SK-MEL-5 (cell line): ENCODE measurements at places on chromosomes 2 and 18.

DNA sequence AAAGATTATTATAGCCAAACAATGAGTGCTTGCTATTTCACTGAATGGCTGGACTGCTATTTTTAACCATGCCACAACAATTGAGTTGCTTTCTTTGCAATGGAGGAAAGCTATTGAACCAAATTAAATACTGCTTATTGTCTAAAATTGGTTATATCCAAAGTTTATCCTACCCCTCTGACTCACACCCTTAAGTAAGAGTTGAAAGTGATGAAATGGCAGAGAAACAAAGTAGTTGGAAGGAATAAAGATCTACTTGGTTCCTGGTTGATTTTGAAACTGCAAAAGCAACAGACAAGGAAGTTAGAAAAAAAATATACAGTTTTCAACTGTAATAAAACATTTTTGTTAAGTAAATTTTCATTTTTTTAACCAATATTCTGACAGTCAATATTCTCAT, 47.5 kb downstream of the EML4 start:
- no peak for DNase-seq

- peak; percentile 77 for DNase-seq
Observed at GRCh38 chr18:23259701-23260681, 124.7 kb downstream of the CABLES1 start.

DNA sequence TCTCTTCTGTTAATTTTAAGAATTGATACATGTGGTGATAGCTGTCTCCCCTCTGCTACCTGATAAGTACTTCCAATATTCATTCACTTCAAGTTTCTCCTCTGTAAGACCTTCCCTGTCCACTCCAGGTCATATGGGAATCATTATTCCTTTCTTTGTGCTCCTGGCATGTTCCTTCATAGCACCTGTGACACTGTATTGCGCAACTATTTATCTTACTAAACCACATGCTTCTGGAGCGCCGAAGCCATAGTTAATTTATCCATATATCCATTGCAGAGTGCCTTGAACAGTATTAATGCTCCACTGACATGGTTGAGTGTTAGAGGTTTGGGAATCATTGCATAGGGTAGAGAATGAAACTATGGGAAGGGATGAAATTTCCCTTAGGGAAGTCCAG, 7.9 kb upstream of the PRKD3 start:
- DNase-seq: no peak

DNA sequence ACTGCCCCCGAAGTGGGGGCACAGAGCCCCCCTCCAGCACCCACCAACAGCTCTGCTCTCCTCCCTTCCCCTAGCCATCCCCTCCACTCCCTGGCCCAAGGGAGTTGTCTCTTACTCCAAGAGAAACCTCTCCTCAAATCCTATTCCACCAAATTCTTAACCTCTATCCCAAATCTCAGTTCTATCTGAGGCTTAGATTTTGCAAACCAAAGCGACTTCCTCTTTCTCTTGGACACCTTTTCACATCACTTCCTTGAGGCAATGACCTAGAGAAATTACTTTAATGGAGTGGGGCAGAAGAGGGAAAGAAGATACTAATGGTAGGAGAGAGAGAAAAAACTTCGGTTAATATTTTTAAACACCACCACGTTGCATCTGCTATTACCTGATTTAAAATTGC, 167.2 kb downstream of the SS18 start:
- DNase-seq: no peak

DNA sequence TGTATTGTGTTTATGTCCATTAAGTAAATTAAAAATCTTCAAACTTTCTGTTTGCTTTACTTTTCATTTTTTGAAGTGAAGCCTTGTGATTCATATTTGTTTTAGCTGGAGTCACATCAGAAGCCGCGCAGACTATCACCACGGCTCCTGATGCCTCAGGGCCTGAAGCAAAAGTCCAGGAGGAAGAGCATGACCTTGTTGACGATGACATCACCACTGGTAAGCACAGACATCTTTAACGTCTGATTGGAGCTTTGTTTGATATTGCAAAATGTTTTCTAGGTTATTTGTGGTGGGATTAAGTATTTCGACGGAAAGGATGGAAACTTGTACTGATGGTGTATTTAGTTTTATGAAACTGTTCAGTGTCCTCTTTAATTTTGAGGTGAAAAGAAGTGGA, 164.8 kb downstream of the WDR7 start:
- DNase-seq: peak; percentile 65

DNA sequence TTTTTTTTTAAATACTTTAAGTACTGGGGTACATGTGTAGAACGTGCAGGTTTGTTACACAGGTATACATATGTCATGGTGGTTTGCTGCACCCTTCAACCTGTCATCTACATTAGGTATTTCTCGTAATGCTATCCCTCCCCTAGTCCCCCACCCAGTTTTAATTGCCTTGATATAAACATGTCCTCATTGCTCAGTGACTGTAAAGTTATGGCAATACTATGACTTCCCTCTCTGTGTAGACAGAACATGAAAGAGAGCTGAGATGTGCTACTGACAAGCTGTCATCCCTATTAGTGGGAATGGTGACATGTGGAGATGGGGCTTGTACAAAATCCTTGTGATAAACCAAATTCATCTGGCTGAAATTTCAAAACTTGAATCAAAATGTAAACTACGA, 449.7 kb upstream of the TRIB2 start:
- DNase-seq: no peak

- DNase-seq: no peak
Observed at GRCh38 chr18:50071397-50071796, 123.5 kb downstream of the MYO5B start.

- no peak for DNase-seq
Observed at GRCh38 chr2:74005786-74006185, 21.1 kb downstream of the TET3 start.

- DNase-seq: no peak
Observed at GRCh38 chr2:176680916-176681516, 411.8 kb downstream of the MTX2 start.

DNA sequence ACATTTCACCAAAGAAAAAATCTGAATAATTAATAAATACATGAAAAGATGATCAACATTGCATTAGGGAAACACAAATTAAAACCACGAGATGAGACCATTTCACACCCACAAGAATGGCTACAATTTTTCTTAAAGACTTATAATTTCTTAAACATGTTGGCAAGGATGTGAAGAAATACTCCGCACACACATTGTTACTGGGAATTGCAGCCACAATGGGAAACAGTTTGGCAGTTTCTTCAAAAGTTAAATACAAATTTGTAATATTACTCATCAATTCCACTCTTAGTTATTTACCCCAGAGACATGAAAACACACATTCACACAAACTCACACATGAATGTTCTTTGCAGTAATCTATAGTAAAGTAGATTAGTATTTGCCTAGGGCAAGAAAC, 363.3 kb upstream of the SMIM21 start:
- DNase-seq: no peak

GRCh38 chr2:212873256-212873655, 278.2 kb downstream of the IKZF2 start:
- DNase-seq: no peak

DNA sequence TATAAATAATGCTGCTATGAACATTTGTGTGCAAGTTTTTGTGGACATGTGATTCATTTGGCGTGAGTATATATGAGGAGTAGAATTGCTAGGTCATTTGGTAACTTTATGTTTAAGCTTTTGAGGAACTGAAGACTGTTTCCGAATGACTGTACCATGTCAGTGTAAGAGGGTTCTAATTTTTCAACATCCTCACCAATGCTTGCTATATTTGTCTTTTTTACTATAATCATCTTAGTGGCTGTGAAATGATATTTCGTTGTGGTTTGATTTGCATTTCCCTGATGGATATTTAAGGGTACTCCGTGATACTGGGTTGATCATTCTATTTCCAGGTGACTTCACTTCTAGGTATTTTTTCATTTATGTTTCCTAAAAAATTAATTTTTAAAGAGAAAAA, 241.1 kb downstream of the BCL2 start:
- DNase-seq: no peak

DNA sequence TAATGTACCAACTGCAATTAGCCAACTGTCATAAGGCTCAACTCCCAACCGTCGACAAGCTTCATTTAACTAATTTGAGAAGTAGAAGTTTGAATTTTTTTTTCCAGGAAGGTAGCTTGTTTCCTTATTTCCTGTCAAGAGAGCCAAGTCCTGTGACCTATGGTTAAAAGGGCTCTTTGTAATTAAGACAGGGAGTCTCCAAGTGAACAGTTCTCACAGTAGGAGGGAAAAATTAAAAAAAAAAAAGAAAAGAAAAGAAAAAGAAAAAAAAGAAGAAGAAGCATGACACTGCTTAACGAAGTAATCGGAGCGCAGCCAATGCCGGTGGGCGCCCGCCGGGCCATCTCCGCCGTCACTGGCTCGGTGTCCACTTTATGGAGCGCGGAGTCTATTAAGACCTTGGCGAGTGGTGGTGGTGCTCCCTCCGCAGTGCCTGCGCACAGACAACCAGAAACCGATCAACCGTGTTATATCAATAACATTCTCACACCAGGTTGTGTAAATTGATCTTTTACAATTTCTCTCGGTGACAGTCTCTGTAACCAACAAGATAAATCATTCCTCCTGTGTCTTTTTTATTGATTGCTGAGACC, 197.2 kb upstream of the POU3F3 start:
- no peak for DNase-seq

DNA sequence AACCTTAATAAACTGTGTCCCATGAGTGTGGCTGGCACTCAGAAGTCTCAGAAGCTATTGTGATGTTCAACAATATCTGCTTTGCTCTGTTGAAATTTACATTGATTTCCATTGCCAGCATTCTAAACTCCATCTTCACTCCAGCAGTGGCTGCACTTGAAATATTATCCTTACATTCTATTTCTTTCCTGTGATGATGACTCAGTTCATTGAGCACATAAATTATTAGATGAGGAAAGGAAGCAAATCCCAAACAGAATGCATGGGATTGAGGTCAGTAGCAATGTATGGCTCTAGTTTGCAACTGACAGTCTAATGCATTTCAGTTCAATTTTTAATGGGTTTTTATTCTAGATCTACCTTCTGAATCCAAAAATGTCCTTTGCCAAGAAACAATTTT, 92.4 kb upstream of the TTN start:
- no peak for DNase-seq

DNA sequence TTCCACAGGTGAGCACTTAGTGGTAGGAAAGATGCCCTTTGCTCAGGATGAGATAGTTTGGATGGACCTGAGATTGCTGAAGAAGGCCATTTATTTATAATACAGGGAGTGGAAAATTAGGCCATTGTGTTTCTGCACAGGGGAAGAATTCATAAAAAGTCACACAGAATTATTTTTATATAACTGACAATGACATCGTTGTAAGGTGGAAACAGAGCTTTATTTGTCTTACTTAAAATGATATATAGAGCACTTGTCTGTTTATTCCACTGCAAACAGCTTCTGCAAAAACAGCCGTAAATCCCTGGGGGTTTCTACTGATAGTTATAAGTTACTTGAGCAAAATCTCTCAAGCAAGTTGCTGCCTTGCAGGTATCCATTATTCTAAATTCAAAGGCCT, 158.1 kb upstream of the ZNF521 start:
- peak; percentile 77 for DNase-seq

DNA sequence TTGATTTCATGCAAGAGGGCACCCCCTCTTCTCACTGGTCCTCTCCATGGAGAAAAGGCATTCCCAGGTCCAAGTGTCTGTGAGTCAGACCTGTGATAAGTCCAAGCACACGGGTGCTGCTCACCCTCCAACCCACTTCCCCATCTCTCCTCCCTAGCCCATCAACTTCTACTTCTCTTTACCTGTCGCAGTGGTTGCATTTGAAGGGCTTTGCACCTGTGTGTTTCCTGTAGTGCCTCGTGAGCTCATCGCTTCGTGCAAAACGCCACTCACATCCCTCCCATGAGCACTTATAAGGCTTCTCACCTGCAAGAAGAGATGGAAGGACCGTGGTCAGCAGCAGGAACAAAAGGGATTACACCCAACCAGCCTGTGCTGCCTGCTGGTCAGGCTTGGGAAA, 77.5 kb downstream of the KLF7 start:
- no peak for DNase-seq

DNA sequence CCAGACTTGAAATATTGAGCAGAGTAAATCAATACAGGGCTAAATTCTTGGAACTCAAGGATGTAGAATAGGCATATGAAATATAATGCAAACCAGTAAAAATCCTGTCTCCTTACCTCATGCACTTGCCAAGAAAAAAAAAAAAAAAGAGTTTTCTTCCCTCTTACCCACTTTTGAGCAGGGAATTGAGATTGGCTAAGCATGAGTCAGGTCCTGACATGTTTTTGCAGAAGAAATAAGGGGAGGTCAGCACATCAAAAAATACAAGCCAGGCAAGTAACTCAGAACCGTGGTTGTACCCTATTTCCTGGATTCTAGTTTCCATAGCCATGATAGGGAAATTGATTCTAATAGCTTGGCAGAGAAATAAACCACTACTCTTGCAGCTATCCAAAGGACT, 1526.7 kb downstream of the LRP1B start:
- DNase-seq: no peak

DNA sequence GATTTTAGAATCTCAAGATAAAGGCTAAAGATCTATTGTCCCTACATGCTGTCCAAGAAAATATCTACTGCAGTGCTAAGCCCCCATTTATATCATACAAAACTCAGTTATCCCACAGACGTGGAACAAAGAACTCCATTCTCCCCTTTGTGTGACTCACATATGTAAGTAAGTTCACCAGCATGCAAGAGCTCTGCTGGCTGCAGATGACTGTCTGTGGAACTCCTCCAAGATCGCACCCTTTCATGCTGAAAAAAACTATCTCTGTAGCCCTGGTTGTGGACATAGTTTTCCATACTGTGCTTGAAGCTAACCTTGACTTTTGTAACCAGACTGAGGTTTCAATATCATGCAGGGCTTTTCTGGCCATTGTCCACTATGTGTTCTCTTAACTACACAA, 207.1 kb downstream of the ZNF521 start:
- peak; percentile 53 for DNase-seq

- DNase-seq: no peak
Observed at GRCh38 chr2:72089537-72089936, 58.1 kb downstream of the CYP26B1 start.

DNA sequence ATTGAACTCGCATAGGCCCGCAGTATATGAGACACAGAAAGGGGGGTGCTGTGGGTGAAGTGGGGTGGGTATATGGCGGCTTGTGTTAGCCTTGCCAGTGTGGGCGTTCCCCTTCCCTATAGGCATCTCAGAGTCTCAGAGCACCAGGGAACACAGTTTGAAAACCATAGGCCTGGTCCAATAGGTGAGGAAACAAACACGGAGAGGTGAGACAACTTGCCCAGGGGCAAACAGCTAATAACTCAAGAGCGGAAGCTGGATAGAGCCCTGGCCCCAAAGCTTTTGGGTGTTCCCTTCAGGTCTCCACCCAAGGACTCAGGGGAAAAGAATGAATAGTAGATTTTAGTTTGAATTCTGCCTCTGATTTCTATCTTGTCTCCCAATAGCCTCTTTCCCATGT, 7.9 kb downstream of the LIPG start:
- DNase-seq: no peak

GRCh38 chr18:46275370-46275769, 171.2 kb downstream of the HAUS1 start:
- no peak for DNase-seq

GRCh38 chr2:169978402-169979017, 151.3 kb downstream of the UBR3 start:
- DNase-seq: no peak
